Central memory CD8-positive, alpha-beta T cell (primary cell): ENCODE measurements at places on chromosomes 12 and 14.

GRCh38 chr14:51360592-51360991, 120.5 kb downstream of the TMX1 start:
- DNase-seq = no peak

GRCh38 chr14:76077340-76077739, 74.4 kb upstream of the GPATCH2L start:
- no peak for DNase-seq

DNA sequence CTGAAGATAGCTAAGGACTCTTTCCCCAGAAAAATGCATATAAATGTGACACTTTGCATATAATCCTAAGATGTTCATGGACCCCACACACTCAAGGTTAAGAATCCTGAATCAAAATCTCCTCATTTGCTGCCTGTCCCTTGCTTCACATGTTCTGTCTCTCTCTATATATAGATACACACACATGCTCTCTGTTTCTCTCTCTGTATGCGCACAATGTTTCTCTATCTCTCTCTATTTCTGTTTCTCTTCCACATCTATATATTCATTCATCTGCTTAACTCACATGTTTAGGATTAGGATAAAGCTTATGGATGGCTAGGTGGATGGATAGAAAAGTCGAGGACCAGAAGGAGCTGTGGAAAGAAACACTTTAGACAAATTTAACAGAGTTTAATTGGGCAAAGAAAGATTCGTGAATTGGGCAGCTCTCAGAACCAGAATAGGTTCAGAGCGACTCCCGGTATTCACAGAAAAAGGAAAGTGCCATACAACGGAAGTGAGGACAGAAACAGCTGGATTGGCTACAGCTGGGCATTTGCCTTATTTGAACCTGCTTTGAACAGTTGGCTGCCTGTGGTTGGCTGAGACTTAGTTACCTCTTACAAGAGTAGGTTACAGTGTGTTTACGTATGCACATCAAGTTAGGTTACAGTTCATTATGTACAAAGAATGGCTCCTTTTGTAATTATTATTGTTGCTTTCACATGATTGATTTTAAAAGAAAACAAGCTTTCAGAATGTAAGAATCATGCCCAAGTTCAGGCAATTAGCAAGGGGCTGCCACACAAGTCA, 57.6 kb downstream of the EMP1 start:
- no peak for DNase-seq

GRCh38 chr14:29264865-29265264, 498.3 kb downstream of the FOXG1 start:
- DNase-seq = no peak

GRCh38 chr14:59275668-59276067, 87.2 kb downstream of the DAAM1 start:
- no peak for DNase-seq

- DNase-seq = no peak
Measured at GRCh38 chr12:128810182-128811127, 13.3 kb downstream of the SLC15A4 start.

GRCh38 chr12:2126676-2127406, 74.1 kb downstream of the CACNA1C start:
- no peak for DNase-seq

GRCh38 chr12:30796313-30796780, 41.6 kb upstream of the CAPRIN2 start:
- DNase-seq = no peak

DNA sequence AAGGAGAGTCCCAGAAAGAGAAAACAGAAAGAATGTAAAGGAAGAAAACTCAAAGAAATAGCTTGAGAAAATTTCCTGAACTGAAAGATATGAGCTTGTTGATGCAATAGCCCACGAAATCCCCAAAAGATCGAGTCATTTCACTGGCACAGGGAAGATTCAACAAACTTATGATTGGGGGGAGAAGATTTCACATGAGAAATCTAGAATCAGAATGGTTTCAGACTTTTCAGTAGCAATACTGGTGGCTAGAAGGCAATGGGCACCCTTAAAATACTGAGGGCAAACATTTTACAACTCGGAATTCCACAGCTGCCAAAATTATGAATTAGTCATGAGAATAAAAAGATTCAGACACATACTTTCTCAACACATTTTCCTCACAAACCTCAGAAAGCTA, 8.9 kb upstream of the KRT7 start:
- no peak for DNase-seq

GRCh38 chr14:76089575-76089974, 62.1 kb upstream of the GPATCH2L start:
- no peak for DNase-seq

- DNase-seq = no peak
Measured at GRCh38 chr14:44405011-44405486, 102.0 kb downstream of the FSCB start.

- no peak for DNase-seq
Measured at GRCh38 chr12:121724925-121725324, 12.4 kb downstream of the TMEM120B start.

- no peak for DNase-seq
Measured at GRCh38 chr12:2627076-2627834, 167.5 kb upstream of the FKBP4 start.

DNA sequence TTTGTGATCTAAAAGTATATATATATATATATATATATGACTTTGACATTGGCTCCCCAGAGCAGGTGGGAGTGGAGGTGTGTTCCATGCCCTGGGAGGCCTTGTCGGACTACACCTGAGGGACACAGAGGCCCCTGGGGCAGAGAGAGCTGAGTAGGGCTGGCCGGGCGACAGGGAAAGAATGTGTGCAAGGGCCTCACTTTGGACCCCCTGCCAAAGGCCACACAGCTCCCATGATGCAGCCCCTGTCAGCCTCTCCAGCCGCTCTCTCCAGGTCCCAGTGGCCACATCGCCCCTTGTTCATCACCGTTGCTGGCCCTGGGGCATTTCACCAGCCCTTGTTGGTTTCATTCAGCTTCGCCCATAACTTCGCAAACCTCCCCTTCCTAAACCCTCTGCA, 123.9 kb downstream of the BCL11B start:
- no peak for DNase-seq

DNA sequence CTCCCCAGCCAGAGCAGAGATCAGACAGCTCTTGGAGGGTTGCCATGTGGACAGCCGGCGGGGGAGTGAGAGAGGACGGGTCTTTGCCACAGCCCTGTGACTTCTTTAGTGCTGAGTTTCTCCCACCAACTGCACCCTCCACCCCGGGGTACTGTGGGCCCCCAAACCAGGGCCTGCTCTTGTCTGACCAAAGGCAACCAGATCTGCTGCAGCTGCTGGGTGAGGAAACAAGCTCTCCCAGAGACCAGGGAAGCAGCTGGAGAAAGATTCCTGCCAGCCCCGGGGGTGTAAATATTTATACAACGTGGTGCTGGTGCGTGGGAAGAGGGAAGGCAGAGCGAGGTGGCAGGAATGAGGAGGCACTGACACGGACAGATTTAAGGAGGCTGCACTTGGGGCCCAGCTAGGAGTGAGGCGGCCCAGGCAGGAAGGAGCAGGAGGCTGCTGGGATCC, 14.3 kb upstream of the ZFP36L1 start:
- DNase-seq = no peak

DNA sequence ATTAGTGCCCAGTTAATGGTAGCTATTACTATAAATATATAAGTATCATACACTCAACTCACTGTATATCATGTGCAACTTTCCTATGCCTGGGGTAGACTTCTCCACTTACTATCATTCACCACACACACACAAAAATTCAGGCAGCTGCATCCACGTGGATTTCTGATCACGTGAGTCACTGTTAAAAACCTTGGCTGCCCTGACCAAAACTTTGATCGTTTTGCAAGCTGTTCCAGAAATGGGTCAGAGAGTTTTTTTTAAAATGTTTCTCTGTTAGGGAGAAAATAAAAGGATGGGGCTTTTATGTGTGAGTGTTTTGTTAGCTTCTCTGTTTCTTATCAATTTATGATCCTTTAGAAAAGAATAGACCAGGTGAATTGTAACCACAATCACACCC, 198.2 kb upstream of the CNOT2 start:
- no peak for DNase-seq

GRCh38 chr12:68469113-68469512, 137.0 kb upstream of the MDM1 start:
- no peak for DNase-seq

DNA sequence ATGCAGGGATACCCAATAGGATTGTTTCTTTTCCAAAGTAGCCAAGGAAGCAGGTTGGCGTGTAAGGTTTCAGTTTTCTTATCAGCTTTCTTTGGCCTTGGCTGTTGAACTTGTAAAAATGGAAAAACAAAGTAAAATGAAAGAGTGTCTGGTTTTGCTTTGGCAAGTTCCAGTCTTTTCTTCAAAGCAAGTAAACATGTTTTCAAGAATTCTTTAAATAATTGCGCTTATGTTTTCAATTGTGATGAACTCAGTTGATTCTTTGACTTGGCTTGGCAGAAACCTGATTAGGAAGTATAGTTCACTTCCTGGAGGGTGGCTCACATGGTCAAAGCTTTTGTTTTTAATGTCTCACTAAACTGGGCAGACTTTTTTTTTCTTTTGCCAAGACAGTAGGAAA, 112.2 kb upstream of the USP44 start:
- DNase-seq = no peak

- no peak for DNase-seq
Measured at GRCh38 chr12:123946152-123946515, 26.5 kb downstream of the CCDC92 start.

DNA sequence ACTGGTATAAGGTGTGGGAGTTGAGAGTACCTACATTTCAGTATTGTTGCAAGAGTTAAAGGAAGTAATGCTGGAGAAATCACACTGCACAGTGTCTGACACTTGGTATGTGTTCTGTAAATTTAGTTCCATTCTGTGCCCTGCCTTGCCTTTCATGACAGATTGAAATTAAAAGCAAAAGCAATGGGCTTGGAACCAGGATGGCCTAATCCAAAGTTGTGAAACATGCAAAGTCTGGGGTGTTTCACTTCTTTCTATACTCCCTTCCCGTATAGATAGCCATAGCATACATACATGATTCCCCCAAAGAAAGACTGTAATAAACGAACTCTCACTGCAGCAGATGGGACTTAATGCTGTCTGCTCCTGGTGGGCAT, 281.1 kb downstream of the NRXN3 start:
- DNase-seq = no peak

- DNase-seq = no peak
Measured at GRCh38 chr14:96867634-96868033, 70.5 kb downstream of the VRK1 start.

DNA sequence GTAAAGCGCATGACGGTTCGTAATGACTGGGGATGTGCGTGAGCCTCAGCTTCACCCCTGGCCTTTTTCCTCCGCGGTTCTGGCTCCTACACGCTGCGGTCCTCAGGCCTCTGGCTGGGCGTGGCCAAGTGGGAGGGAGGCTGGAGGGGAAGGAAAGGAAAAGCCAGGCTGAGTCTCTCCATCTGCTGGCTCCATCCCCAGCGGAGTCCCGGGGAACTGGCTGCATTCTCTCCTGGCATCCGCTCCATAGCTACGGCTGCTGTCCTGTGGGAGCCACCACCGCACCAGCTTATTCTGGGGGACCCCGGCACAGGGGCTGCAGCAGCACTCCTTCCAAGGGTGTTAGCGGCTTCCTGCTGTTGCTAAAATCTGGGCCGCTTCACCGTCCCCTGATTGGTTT, 68.2 kb upstream of the SLC24A4 start:
- DNase-seq = no peak

GRCh38 chr12:18153826-18154225, 63.8 kb upstream of the RERGL start:
- DNase-seq = no peak

DNA sequence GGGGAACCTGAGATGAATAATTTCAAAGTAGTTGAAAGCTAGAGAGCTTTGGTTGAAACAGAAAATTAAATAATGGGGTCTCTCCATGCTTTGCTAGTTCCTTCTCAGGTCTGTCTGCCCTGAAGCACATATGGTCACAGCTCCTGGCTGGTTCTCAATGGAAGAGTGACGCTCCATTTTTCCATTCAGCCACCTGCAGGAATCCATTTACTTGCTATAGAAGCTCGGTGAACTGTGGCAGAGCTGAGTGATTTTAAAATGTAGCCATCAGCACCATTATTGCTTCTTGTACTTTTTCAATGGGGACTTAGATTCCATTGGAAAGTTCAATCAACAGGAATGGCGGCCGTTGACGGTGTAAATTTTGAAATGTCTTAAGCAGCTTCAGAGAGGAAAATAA, 525.2 kb downstream of the GLT1D1 start:
- no peak for DNase-seq

DNA sequence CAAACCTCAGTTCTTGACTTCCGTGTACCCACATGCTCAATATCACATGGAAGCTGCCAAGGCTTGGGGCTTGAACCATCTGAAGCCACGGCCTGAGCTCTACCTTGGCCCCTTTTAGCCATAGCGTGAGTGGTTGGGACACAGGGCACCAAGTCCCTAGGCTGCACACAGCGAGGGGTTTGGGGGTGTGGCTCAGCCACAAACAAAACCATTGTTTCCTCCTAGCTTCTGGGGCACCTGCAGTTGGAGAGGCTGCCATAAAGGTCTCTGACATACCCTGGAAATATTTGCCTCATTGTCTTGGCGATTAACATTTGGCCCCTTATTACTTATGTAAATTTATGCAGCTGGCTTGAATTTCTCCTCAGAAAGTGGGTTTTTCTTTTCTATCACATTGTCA, 628.6 kb downstream of the NRXN3 start:
- DNase-seq = no peak

DNA sequence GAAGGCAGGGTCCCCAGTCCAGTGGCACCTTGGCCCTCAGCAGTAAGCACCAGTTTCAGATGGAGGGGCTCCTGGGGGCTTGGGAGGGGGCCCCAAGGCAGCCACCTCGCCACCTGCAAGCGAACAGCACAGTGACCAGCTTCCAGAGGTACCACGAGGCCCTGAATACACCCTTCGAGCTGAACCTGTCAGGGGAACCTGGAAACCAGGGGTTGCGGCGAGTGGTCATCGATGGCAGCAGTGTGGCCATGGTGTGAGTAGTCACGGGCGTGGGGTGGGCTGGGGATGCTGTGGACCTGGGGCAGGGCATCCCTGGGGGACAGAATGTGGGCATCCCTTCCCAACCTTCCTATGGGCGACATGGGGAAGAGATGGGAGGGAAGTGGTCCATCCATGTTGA, 11.2 kb downstream of the NYNRIN start:
- DNase-seq = no peak

DNA sequence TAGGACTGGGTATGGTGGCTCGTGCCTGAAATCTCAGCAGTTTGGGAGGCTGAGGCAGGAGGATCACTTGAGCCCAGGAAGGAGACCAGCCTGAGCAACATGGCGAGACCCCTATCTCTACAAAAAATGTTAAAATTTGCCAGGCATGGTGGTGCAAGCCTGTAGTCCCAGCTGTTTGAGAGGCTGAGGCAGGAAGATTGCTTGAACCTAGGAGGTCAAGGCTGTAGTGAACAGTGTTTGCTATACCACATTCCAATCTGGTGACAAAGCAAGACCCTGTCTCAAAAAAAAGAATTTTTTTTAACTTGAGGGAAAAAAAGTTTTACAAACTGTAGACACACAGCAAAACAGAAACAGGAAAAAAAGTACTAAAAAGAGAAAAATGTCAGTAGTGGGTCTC, 2.3 kb upstream of the MAP3K9 start:
- no peak for DNase-seq
